Kidney (tissue), 22 donors: ENCODE measurements at places on chromosomes 4 and X. TPM values are rescaled to one million over a fixed set of nuclear protein-coding genes. Genes with fewer than 3 reads are reported as not detected.

Gene FGB
- total RNA-seq, result 42.5 TPM

DNA sequence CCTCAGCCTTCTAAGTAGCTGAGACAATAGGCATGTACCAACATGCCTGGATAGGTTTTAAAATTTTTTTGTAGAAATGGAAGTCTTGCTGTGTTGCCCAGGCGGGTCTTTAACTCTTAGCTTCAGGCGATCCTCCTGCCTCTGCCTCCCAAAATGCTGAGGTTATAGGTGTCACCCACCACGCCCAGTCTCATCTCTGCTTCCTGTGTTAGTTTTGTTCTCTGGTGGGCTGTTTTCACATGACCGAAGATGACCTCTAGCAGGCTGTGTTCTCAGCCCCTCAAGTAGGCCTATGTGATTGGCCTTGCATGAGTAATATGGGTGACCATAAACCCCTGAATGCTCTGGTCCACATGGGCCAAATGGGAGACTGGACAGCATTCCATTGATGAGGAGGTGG lies 56.8 kb upstream of the MSANTD1 start:
- no peak for DNase-seq
- peaks cover 42% of the 10 kb centered on the region for H3K36me3 ChIP-seq
- H3K27ac ChIP-seq, result no peak overlapping the region
- no peaks in the 10 kb centered on the region for H3K27me3 ChIP-seq

GRCh38 chr4:79287718-79288117 lies 38.1 kb downstream of the NAA11 start:
- H3K36me3 ChIP-seq, result no peaks in the 10 kb centered on the region
- no peak for DNase-seq
- H3K4me3 ChIP-seq, result no peak overlapping the region
- H3K27ac ChIP-seq, result no peak overlapping the region
- H3K4me1 ChIP-seq, result no peaks in the 10 kb centered on the region

- peak; percentile 28 for DNase-seq
- no peaks in the 10 kb centered on the region for H3K4me1 ChIP-seq
- H3K27me3 ChIP-seq, result no peaks in the 10 kb centered on the region
These were observed 12.3 kb downstream of the TLR3 start for GRCh38 chr4:186081202-186081807.

GRCh38 chr4:53813998-53814397 lies 222.7 kb upstream of the LNX1 start:
- no peaks in the 10 kb centered on the region for H3K36me3 ChIP-seq
- no peak overlapping the region for H3K4me3 ChIP-seq
- H3K4me1 ChIP-seq, result no peaks in the 10 kb centered on the region
- no peaks in the 10 kb centered on the region for H3K27me3 ChIP-seq
- no peak overlapping the region for H3K27ac ChIP-seq

Gene SHROOM3
- 67.3 TPM for total RNA-seq

Gene FRMD7
- total RNA-seq, result 0.19 TPM

DNA sequence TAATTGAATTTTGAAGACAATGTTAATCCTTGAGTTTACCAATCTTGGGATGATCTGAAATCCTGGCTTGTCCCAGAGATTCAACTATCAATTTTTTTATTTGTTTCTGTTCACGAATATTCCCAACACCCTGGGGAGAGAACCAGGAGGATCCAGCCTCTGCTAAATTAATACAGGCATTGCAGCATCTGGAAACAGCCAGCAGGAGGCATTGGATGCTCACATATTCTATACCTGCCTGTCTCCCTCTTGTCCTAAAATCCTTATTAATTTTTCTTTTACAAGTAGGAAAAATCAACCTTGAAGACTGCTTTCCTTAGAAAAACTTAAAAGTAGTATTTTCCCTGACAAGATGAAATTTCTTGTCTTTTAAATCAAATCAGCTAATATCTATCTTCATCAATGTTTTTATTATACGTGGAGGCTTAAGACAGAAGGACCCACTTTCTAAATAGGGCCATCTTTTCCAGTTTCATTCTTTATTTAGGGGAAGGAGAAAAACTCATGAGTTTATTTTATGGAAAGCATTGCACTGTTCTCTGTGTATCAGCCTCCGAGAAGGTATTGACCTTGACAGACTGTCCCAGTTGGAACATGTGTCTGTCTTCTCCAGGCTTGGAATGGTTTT lies 102.4 kb downstream of the CLNK start:
- H3K27ac ChIP-seq, result no peak overlapping the region
- H3K27me3 ChIP-seq, result no peaks in the 10 kb centered on the region
- peaks cover 4% of the 10 kb centered on the region for H3K4me1 ChIP-seq
- no peaks in the 10 kb centered on the region for H3K36me3 ChIP-seq
- no peak overlapping the region for H3K4me3 ChIP-seq

GRCh38 chr4:41236032-41236431 lies 20.7 kb upstream of the UCHL1 start:
- H3K27ac ChIP-seq, result no peak overlapping the region
- no peak overlapping the region for H3K4me3 ChIP-seq
- H3K4me1 ChIP-seq, result no peaks in the 10 kb centered on the region
- no peak for DNase-seq
- no peaks in the 10 kb centered on the region for H3K27me3 ChIP-seq

Gene SPARCL1
- 322 TPM for total RNA-seq

GRCh38 chrX:49019599-49020249 lies 17.7 kb upstream of the GRIPAP1 start:
- no peaks in the 10 kb centered on the region for H3K36me3 ChIP-seq
- H3K4me1 ChIP-seq, result no peaks in the 10 kb centered on the region
- DNase-seq, result no peak
- no peaks in the 10 kb centered on the region for H3K27me3 ChIP-seq
- H3K4me3 ChIP-seq, result no peak overlapping the region
